Activated CD4-positive, alpha-beta T cell treated with anti-CD3 and anti-CD28 coated beads for 1 hour (primary cell): ENCODE measurements at places on chromosomes 16 and 17.

GRCh38 chr16:4674926-4675530, 18.3 kb upstream of the NUDT16L1 start:
- DNase-seq: no peak

DNA sequence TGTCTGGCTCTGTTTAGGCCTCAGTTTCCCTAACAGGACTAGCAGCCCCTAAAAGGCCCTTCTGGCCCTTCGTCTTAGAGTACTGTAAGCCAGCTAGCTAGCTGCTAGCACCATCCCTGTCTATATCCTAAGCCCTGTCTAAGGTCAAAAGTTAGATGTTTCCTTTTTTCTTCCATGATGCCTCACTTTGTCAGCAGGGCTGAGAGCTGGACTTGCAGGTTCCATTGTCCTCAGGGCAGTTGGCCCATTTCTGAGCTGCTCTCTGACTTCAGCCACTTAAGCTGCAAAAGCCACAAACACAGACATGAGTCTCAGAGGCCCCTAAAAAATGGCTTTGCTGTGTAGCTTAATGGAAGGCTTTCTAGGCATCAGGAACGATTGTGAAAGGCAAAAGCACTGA, 187.7 kb downstream of the CBLN1 start:
- no peak for DNase-seq

DNA sequence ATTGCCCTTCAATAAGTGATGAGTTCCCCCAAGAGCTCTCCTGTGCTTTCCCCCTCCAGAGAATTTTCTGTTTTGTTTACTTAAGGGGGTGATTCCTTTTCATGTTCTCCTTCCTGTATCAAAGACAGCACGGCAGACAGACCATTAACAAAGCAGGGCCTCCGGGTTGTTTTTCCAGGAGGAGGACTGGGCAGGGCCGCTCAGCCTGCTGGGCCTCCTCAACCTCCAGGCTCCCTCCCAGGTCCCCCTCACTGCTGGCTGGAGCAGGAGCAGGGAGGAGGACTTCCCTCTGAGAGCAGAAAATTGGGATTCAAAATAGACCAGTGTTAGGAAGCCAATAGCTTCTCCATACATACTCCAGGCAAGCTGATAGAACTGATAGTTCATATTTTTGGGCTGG, 20.4 kb downstream of the SDK2 start:
- DNase-seq: no peak

DNA sequence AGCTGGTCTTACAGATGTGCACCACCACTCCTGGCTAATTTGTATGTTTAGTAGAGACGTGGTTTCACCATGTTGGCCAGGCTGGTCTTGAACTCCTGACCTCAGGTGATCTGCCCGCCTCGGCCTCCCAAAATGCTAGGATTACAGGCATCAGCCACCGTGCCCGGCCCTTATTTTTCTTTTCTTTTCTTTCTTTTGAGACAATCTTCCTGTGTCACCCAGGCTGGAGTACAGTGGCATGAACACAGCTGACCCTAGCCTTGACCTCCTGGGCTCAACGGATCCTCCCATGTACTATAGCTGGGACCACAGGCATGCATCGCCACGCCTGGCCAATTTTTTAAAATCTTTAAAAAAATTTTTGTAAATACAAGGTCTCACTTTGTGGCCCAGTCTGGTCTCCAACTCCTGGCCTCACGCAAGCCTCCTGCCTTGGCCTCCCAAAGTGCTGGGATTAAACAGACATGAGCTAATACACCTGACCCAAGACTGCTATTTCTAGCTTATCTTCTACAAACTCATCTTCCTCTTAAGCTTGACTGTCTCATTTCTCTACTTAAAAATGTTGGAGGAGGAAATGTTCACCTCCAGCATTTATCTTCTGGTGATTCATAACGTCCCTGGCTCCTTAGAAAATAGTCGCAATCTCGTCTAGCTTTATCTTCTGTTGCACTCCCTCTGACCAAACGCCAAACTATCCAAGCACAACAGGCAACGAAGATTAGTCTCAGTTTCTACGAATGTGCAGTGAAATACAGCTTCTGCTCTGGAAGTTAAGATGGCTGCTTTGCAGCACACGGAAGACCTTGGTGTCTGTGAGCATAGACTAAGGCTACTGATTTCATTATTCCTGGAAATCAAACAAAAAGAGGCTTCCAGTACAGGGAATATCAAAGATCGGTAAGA, 8.2 kb upstream of the TMEM94 start:
- no peak for DNase-seq

DNA sequence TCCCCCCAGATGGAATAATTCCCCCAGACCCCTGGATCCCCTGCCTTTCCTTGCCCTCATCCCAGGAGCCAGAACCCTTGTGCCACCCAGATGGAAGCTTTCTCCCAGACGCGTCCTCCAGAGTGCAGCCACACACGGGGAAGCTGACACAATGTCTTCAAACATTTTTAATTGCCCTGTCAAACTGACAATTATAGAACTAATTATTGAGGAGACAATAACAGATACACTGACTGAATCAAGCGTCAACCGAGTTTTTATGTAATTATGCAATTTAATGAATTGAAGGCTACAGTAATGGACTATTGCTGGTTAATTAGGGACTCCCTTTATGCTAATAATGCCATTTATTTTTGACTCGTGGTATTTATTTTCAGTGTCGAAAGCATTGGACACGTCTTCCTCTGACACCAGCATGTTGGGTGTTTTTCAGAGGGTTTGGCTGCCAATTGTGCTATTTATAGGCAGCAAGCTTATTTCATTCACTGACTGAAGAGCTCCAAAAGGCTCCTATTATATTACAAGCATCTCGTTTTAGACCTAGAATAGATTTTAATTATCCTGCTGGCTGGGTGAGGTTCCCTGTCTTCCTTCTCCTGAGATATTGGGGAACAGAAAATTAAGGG, 298.2 kb upstream of the C16orf82 start:
- DNase-seq: no peak

- DNase-seq: no peak
Measured at GRCh38 chr17:81345228-81346089, 49.8 kb upstream of the BAHCC1 start.

DNA sequence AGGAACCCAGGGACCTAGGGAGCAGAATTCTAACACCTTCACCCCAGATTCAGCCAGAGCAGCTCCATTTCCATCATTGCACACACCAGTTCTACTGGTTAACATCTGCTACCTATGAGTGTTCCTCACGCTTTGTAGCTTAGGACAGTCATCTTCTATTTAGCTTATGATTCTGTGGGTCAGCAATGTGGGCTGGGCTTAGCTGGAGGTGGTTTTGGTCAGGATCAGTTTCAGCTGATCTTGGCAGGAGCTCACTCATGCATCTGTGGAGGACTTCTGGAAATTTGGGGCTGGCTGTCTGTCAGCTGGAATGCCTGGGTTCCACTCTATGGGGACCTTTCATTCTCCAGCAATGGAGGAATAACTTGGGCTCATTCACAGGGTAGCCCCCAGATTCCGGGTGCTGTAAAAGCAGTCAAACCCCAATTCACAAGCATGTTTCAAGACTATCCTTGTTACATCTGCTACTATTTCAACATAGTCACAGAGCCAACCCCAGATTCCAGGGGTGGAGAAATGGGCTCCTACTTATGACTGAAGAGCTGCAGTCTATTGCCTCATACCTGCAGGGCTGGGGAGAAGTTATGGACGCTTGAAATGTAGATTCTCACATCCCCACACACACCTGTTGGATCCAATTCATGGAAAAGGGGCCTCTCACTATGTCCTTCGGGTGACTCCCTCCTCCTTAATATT, 3.4 kb upstream of the HP start:
- DNase-seq: no peak

DNA sequence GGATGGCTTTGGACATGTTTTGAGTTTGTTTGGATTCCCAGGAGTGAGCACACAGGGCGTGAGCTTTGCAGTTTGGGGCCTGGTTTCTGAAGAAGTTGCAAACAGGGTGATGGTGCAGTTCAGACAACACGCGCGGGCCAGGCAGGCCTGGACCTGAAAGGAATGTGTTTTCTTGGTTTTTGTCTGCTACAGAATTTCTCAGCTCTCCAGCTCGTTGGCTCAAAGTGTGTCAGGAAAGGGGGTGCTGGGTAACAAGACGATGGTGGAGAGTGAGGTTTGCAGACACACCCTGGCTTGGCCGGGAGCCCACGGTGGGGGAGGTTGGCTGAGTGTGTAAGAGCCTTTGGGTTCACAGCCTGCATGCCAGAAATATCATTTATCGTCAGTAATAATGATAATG, 82.3 kb downstream of the CMIP start:
- no peak for DNase-seq

DNA sequence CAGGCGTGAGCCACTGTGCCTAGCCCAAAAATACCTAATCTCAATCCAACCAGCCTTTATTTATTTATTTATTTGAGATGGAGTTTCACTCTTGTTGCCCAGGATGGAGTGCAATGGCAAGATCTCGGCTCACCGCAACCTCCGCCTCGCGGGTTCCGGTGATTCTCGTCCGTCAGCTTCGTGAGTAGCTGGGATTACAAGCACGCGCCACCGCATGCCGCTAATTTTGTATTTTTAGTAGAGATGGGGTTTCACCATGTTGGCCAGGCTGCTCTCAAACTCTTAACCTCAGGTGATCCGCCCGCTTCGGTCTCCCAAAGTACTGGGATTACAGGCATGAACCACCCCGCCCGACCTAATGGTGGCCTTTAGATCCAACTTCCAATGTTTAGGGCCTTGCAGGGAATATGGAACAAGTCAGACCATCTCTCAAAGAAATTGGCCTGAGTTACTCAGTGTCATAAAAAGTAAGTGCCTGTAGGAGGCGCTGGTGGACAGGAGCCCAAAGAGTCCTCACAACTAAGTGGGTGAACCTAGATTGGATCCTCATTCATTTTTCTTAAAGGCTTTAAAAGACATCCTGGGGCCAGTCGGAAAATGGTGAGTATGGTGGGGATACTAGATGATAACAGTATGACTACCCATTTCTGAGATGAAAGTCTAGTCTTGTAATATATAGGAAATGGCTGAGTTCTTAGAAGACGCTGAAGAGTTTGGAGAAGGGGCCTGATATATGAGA, 4.6 kb downstream of the ZSCAN10 start:
- DNase-seq: no peak

DNA sequence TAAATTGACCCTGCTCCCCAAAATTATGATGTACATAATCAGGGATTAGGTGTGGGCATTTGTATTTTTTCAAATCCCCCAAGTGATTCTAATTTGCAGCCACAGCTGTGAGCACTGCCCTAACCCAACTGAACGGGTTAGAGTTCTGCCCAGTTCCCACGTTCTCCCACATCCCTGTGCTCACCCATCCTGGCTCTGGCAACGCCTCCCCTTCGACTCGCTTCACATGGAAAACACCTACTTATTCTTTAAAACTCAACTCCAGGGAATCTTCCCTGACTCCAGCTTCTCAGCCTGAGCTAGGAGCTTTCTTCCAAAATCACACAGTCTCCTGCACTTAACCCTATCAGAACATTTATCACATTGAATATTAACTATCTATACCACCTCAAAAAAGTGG, 17.6 kb upstream of the C16orf82 start:
- no peak for DNase-seq

GRCh38 chr17:45098869-45099616, 33.3 kb downstream of the PLCD3 start:
- DNase-seq: peak; percentile 64

DNA sequence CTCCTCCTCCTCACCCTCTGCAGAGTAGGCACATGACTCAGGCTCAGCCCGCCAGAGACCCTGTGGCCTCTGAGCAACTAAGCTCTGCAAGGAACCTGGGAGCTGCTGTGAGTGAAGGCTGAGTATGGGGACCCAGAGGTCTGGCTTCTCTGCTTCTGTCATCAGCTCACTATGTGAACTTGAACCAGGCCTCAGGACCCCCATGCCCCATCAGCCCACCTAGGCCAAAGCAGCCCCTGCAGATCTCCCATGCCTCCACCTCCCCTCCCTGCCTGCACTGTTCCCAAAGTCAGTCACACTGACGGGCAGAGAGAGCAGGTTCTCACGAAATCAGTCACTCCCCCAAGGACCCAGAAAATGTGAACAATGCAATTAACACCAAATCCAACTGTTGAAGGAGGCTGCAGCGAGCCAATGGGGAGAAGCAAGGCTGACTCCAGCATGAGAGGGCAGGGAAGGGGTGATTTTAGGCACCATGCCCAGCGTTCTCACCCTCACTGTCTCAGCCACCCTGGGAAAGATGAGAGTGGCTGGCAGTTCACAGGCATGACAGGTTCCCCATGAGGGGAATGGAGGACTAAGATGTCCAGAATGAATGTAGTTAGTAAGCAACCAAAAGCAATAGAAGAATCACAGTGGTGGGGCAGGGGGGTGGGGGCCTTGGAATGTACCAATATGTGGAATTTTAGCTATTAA, 60.6 kb downstream of the BEAN1 start:
- no peak for DNase-seq

- no peak for DNase-seq
Measured at GRCh38 chr16:5900046-5900445, 802.5 kb upstream of the EEF2KMT start.

GRCh38 chr16:35628976-35629375, 2169.6 kb downstream of the TP53TG3F start:
- DNase-seq: no peak

DNA sequence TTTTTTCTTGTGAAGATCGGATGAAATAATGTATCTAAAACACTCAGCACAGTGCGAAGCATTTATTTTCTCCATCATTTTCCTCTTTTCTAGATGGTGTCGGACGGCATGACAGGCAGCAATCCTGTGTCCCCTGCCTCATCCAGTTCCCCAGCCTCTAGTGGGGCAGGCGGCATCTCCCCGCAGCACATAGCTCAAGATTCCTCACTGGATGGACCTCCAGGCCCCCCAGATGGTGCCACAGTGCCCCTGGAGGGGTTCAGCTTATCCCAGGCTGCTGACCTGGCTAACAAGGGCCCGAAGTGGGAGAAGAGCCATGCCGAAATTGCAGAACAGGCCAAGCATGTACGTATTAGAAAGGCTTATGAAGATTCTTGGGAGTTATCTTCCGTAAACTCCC, 5.0 kb downstream of the SRCAP start:
- no peak for DNase-seq

- no peak for DNase-seq
Measured at GRCh38 chr16:24745391-24745790, 15.9 kb downstream of the TNRC6A start.

- peak; percentile 66 for DNase-seq
Measured at GRCh38 chr17:43024407-43025289, at the start of gene RND2. RND2 (plus strand) TSS chr17:43025231; CDS start chr17:43025348, 117 bp downstream.

DNA sequence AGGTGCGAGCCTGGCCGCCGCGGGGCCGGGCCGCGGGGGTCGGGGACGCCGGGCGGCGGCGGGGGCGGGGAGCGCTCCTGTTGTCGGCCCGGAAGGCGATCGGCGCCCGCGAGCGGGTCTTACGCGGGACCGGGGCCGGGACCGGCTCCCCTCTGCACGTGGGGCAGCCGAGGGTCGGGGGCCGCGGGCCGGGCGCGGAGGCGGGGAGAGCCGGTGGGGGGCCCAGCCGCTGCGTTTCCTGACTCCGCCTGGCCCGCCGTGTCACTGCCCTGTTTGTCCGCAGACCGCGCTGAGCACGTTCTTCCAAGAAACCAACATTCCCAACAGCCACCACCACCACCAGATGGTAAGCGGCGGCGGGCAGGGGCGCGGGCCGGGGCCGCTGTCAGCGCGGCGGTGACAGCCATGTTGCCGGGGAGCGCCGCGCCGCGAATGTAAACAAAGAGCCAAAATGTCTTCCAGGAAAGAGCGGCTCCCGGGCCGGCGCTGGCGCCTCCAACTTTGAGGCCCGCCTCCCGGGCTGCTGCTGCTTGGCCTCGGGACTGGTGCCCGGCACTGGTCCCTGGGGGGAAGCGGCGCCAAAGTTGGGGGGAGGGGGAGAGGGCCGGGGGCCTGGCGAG, 586 bp downstream of the UBALD2 start:
- DNase-seq: no peak
